Choroid plexus epithelial cell (primary cell): ENCODE measurements at places on chromosomes 4 and X.
A peak's percentile ranks its signal among the peaks of the same experiment; 100 is the strongest.

DNA sequence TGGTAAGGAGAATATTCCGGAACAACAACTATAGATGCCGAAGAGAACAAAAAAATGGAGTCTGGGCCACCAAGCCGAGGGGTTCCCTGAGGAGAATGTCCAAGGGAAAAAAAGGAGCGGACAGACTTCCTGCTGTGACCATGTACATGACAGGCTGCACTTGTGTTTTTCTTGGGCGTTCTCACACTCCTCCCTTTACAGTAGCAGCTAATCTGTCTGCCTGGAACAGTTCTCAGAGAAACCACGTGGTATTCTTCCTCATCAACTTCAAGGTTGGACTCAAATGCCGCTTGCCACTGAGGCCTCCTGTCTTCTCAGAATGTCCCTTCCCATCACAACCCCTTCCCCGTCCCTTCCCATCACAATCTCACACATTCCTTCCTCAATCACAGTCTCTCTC is 30.8 kb upstream of the MTNR1A start:
- peak; percentile 60 for DNase-seq

DNA sequence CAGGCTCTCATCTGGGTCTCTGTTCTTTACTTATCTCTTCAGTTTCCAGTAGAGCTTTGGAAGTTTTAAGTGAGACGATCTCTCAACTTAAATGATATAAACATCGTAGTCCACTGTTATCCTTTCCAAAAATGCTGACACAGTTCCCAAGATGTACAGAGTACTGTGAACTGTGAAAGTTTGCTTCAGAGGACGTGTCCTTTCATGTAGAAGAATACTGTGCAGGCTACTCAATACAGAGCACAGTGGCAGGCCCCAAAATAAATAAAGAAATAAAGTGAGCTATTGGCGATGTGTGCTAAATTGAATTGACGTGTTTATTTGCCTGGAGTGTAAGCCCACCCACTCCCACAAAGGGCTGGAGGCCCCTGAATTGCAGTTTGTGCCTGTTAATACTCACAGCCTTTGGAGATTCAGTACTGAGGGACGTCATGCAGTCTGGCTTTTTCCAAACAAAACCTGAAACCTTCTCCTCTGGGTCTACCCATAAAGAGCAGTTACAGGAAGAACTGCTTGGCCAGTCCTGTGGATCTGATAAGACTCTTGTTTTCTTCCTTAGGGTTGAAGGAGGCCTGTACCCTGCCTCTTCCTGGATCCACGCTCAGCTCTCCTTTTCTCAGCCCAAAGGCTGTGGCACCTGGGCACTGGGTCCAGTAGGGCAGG is 66.1 kb downstream of the SOWAHB start:
- DNase-seq, result peak; percentile 34

GRCh38 chrX:6661736-6662135 is 126.8 kb upstream of the VCX3A start:
- DNase-seq, result no peak

- no peak for DNase-seq
Measured at GRCh38 chr4:154562697-154563254, at the start of gene FGB. Gene FGB (plus strand): TSS chr4:154563011. CDS start chr4:154563019, 8 bp downstream.

- no peak for DNase-seq
Measured at GRCh38 chr4:130675266-130675665, 1579.3 kb downstream of the C4orf33 start.

GRCh38 chr4:4677556-4678522 is 136.0 kb upstream of the STX18 start:
- DNase-seq, result peak; percentile 92

DNA sequence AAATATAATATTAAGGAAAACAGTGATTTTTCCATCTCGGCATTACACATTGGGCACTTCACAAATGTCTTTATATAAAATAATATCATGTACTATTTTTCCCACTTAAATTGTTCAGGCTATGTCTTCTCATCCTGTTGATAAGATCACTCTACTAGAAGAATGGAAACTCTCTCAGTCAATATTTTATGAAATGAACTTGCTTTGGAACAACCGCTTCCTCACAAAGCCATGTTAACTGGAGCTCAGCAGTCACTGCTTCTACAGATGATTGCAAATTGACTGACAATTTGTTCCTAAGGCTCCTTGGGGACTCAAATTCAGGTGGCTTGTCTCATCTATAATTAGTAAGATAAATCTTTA is 127.5 kb upstream of the CBR4 start:
- DNase-seq, result no peak

DNA sequence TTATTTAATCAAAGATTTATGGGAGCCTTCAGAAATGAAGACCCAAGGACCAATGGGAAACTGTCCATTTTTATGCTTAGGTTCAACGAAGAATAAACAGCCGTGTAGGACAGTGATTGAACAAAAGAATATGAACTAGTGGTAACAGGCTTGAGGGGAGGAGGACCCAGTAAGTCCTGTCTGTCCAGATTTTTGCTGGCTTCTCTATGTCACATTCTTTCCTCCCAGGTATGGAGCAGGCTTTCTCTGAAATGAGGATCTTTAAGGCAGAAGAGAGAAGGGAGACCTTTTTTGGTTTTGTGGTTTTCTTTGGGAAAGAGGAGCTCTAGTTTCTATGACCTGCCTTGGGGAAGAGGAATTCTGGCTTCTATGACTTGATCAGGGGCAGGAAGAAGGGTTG is 74.1 kb downstream of the BANK1 start:
- DNase-seq, result no peak

DNA sequence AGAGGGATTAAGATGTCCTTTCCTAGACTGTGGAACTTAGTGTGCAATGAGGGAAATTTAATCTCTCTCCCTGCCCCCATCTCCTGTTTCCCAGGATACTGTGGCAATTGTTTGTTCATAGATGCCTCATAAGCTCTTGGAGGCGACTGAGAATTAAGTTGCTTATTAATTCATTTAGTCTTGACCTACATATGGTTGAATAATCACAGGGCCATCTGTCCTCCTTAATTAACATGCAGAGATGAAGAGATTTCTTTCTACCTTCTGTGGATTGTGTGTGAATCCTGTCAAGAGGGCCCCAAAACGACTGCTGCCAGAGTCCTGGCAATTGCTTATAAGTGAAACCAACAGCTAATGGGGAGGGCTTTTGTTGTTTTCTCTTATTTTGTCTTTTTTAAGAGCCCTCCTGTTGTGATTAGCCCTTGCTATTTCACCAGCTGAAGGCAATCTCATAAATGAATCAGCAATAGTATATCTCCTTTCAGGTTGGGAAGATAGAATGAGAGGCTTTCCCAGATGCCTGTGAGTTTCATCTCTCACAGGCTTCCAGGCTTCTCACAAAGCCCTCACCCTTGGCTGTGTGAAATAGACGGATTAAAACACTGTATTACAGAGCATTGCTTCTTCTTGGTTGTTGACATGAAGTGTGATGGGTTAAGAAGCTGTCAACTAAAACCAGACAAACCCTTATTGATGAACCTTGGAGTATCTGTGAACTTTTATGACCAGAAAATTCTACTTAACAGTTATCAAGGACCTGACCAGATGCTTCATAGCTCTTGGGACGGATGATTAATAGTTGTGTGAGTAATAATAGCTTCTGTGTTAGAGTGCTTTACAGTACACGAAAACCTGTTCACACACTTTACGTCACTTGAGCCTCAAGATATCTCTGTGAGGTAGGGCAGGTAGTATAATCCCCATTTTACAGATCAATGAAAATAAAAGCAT is 58.5 kb downstream of the PGRMC2 start:
- DNase-seq, result peak; percentile 76

GRCh38 chr4:37745946-37746345 is 59.8 kb upstream of the RELL1 start:
- DNase-seq, result no peak

DNA sequence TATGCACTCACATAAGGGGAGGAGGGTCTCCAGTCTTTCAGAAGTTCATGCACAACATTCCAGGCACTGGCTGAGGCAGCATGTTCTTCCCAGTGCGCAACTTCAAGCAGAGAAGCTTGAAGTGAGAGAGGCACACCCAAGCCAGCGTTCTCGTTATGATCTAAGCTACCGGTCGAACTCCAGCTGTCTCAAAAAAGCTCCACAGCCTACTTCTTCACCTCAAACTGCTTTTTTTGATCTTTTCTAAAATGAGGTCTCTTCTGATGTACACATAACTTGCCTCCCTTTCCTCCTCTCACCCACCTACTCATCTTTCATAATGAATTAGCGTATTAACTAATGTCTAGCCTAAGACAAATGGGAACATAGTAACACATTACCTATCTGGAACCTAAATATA is 25.3 kb downstream of the GPC4 start:
- no peak for DNase-seq
